ENCODE measurements at places on chromosomes 7 and 10.

DNA sequence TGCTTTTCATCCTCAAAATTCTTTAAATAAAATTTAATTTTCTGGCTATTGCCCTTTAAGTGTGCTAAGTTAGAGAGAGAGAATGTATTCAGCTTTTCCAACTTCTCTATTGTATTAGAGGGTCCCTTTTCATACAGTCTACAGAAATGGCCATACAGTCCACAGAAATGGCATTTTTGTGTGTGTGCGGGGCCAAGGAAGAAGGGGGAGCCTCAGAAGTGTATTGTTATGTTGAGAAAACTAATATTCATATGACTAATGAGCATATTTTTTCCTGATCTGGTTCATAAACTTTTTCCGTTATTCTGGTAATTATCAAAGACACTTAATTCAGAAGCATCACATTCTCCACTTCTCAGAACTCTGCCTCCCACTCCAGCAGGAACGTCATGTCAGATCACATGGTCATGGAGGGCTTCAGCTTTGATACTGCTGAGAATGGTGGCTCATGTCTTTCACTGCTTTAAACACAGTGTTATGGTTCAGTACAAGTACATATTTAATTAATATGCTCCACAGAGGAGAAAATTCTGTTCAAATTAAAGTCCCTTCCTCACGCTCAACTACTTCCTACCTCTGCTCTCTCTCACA is 37.1 kb downstream of the ELMO1 start:
- no peak for DNase-seq

DNA sequence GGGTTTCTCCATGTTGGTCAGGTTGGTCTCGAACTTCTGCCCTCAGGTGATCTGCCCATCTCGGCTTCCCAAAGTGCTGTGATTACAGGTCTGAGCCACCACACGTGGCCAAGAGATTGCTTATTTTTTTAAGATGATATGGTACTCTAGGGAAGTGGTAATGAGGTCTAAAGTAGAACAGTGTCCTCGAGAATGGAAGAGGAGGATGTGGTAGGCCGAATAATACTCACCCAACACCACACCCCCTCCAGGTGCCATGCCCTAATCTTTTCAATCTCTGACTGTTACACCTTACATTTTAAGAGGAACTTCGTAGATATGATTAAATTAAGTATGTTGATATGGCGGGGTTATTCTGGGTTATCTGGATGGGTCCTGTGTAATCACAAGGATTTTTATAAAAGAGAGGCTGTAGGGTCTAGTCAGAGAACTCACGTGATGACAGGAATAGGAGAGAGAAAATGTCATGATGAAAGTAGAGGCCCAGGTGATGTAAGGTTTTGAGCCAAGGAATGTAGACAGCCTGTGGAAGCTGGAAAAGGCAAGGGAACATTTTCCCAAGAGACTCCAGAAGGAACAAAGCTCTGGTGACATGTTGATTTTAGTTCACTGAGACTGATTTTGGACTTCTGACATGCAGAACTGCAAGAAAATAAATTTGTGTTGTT is 29.5 kb downstream of the CDK13 start:
- no peak for DNase-seq

- DNase-seq = no peak
These were observed 103.1 kb downstream of the SLC16A9 start for GRCh38 chr10:59606551-59606961.

DNA sequence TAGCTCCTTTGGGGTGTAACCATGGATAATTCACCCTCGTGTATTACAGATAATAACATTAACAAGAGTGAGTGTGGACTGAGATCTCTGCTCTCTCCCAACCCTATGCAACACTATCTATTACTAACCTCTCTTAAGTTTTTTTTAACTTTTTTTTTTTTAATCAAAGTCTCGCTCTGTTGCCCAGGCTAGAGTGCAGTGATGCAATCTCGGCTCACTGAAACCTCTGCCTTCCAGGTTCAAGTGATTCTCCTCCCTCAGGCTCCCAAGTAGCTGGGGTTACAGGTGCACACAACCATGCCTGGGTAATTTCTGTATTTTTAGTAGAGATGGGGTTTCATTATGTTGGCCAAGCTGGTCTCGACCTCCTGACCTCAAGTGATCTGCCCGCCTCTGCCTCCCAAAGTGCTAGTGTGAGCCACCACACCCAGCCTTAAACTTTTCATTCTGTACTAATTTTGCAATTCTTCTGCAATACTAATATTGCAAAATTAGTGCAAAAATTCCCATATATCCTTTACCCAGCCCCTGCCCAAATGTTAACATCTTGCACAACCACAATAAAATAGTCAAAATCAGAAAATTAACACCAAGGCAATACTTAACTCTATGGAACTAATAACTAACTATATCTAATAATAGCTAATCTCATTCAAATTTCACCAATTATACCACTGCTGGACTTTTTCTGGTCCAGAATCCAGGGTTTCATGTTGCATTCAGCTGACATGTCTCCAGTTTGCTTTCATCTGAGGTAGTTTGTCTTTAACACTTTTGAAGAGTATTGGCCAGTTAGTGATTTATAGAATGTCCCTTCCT is 66.5 kb upstream of the TCF7L2 start:
- DNase-seq = no peak

DNA sequence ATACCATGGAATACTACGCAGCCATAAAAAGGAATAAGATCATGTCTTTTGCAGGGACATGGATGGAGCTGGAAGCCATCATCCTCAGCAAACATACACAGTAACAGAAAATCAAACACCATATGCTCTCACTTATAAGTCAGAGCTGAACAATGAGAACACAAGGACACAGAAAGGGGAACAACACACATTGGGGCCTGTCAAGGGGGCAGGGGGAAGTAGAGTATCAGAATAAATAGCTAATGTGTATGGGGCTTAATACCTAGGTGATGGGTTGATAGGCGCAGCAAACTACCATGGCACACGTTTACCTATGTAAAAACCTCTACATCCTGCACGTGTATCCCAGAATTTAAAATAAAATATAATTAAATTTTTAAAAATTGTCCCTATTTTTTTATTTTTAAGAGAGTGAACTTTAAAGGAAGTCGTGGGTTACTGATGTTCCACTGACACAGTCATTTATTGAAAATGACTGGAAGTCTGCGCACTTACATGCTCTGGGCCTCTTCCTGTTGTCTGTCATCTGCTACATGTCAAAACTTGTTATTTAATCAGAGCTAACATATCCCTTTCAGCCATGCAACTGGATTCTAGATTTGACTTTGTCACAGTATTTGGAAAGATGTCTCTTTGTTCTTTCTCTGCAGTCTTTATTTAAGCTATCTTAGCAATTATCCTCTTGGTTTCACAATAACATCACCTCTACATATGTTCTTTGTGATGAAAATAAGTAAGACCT is 73.7 kb upstream of the ABCB5 start:
- DNase-seq = no peak

GRCh38 chr7:12481722-12482121 is 78.1 kb upstream of the VWDE start:
- DNase-seq = no peak

DNA sequence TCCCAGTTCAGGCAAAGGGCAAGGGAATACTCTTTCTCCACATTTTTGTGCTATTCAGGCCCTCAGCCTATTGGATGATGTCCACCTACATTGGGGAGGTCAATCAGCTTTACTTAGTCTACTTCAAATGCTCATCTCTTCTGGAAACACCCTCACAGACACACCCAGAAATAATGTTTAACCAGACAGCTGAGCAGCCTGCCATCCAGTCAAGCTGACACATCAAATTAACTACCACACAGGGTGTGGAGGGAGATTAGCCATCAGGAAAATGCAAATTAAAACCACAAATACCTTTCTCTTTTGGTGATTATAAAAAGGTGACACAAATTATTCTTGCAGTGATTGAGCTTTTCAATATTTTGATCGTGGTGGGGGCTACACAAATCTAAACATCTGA is 74.7 kb upstream of the FZD8 start:
- no peak for DNase-seq

GRCh38 chr7:22316914-22317313 is 40.0 kb downstream of the RAPGEF5 start:
- DNase-seq = no peak

GRCh38 chr10:1515780-1516491 is 221.4 kb downstream of the ADARB2 start:
- no peak for DNase-seq

DNA sequence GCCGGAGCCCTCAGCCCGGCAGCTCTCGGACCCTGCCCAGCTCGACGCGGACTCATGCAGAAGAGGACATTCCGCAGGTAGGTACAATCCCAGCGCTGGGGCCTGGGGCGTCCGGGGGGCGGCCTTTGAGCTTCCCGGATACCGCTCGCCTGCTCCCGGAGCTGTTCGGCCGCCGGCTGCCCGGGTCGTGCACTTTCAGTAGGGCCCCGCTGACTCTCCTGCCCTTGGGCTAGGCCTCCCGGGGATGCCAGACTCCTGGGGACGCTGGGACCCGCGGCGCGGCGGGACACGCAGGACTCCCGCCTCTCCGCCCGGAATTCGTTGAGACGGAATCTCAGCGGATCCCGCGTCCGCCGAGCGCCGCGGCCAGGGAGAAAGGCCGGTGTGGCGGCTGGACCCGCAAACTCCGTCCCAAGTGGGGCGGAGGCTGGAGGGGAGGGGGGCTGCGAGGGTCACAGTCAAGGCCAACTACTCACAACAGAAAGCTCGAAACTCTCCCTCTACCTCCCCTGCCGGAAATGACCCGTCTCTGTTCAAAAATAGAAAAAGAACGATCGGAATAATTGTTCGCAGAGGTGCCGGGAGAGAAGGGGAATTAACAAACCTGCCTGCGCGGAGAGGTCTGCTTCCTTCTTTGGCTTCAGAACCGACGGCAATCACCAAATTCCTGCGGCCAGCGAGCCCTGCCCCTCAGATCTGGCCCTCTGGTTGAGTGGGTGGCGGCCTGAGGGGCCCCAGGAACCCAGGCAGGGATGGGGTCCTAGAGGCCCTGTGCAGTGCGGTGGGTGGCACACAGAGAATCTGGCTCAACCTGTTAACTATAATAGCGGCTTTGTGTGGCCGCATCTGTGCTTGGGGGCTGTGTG is 9.2 kb downstream of the TLX1 start:
- DNase-seq = no peak

- DNase-seq = no peak
These were observed 31.6 kb upstream of the FOXK1 start for GRCh38 chr7:4650433-4651047.

DNA sequence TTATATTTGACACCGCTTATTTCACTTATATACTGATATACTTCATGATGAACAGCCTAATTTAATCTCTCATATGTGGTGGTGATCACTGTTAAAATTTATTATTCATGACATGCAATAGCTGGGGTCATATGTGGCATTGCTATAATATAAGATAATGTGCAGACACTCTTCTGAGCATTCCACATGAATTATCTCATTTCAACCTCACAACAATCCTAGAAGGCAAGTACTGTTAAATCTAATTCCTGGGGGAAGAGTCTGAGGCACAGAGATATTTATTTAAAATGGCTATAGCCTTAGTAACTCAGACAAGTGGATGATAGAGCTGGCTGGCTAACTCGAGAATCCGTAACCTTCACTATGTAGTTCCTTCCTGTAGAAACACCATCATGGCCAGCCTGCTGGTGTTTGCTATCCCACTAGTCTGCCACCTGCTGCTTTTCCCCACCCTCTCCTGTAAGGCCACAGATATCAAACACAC is 46.6 kb upstream of the A1CF start:
- DNase-seq = no peak

- DNase-seq = no peak
These were observed 122.6 kb upstream of the ASAH2 start for GRCh38 chr10:50373821-50374501.

DNA sequence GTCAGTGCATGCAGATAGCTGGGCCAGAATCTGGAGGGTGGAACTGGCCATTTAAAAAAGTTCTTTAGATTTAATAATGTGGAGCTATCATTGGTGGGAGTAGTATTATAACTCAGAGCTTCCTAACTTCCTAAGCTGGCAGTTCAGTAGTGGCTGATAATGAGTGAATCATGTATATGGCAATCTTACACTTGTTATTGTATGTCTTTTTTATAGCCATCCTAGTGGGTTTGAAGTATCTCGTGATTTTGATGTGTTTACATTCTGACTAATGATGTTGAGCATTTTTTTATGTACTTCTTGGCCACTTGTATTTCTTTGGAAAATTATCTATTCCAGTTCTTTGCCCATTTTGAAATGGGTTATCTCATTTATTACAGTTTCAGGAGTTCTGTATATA is 15.4 kb downstream of the TFAM start:
- no peak for DNase-seq

GRCh38 chr7:739455-739982 is 12.4 kb upstream of the PRKAR1B start:
- DNase-seq = no peak

- DNase-seq = no peak
These were observed 156.8 kb downstream of the NRCAM start for GRCh38 chr7:108299251-108299973.

DNA sequence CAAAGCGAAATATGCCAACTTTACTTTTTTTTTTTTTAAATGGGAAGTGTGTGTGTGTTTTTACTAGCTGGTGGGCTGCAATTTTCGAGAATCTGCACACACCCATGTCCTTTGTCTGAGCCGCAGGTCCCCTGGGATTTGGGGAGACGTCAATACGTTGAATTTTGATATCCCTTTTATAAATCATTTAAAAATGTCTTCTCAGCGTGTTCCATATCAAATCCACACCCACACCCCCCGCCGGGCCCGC is 404 bp upstream of the FMC1 start:
- DNase-seq = peak; percentile 85

- DNase-seq = no peak
These were observed 7.1 kb downstream of the SND1 start for GRCh38 chr7:127658970-127659630.

- DNase-seq = no peak
These were observed 86.9 kb upstream of the MKI67 start for GRCh38 chr10:128213156-128213555.
